A172 (cell line): ENCODE measurements at places on chromosomes 5 and 9.

DNA sequence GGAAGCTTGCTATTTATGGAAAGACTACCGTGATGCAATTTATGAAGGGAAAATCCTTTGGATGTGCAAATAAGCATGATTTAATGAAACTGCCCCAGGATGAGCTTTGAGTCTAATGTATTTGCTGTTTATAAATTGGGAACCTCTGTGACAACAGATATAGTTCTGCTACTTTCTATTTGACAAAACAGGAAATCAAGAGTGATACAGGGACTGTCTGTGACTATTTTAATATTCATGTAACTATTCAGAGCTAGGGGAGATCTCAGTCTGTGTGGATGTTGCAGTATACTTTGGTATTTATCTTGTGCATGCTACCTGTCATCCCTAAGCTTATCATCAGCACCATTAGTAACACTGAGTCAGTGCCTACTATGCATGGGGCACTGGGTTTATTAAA, 132.1 kb downstream of the PDZD2 start:
- no peak for DNase-seq

DNA sequence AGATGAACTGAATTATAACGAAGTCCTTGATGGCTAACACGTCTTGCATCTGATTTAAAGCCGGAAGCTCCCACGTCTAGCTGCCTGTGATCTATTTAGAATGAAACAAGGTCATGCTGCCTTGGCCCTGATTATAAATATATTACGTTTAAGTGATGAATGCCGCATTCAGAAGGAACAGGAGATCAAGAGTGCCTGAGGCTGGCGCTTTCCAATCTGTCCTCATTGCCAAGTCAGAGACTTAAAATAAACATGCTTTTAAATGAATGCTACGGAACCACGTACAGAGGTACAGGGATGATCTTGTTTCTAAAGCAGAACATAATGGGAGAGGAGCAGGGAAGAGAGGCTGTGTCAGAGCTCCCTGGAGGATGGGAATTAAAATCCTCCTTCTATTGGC, 292.8 kb downstream of the TLE1 start:
- DNase-seq, result no peak

DNA sequence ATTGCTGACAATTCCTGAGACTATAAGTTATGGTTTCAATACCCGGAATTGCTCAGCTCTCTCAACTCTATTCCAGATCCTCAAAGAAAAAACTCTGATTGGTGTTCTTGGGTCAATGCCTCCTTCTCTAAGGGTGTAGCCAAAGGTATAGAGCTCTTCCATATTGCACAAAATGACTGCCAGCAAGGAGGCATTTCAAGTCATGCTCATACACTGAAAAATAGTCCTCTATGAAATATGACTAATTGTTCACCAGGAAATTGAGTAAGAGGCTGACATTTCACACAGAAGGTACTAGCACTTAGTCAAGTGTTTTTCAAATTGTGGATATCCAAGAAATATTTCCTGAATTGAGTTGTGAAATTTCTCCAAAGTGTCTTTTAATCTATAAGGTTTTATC, 111.1 kb upstream of the KLF9 start:
- no peak for DNase-seq

GRCh38 chr5:31767335-31768031, 128.6 kb downstream of the PDZD2 start:
- no peak for DNase-seq

GRCh38 chr5:117504305-117504704, 929.7 kb upstream of the SEMA6A start:
- DNase-seq, result no peak
